ENCODE measurements at places on chromosomes 3 and 15. TPM values are rescaled to one million over a fixed set of nuclear protein-coding genes. Genes with fewer than 3 reads are reported as not detected.

Gene GPR15
- not detected for total RNA-seq

Gene FXR1
- 105 TPM for total RNA-seq

DNA sequence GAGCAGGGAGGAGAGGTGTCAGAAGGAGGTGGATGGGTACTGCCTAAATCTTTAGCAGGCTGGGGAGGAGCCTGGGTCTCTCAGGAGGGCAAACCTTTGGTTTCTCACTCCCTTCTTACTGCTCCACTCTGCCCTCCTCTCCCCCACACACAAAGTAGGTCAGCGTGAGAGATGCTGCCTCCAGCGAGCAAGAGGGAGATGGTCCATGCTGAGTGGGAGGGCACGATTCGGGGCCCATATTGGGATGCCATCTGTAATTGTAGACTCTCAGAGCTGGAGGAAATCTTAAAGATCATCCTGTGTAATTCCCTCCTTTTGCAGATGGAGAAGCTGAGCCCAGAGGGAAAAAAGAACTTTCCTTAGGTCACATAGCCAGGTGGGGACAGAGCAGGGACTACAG lies 34.2 kb upstream of the SYN2 start:
- H3K4me3 ChIP-seq: no peak overlapping the region
- 0 out of 2 replicates have a peak, but pooled peaks cover 6% of the 10 kb centered on the region for H3K27me3 ChIP-seq
- H3K4me1 ChIP-seq: no peaks in the 10 kb centered on the region

- no peaks in the 10 kb centered on the region for H3K4me1 ChIP-seq
- peaks cover 11% of the 10 kb centered on the region for H3K27me3 ChIP-seq
- no peak overlapping the region for H3K4me3 ChIP-seq
- no peak for DNase-seq
- no peaks in the 10 kb centered on the region for H3K36me3 ChIP-seq
These were observed 211.4 kb upstream of the ROPN1 start for GRCh38 chr3:124203292-124203691.

DNA sequence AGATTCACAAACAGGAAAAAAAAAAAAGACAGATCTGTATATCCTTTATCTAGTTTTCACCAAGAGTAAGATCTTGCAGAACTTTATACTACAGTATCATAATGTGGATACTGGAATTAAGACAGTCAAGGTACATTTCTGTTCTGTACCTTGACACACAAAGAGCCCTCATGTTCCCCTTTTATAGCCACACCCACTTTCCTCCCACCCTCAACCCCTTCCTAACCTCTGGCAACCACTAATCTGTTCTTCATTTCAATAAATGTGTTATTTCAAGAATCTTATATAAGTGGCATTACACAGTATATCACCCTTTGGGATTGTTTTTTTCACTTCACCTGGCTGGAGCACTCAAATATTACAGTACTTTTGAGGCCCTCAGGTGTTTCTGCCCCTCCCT lies 3.6 kb upstream of the RAB6B start:
- H3K4me3 ChIP-seq: no peak overlapping the region
- no peaks in the 10 kb centered on the region for H3K36me3 ChIP-seq
- H3K27me3 ChIP-seq: peaks cover 15% of the 10 kb centered on the region
- DNase-seq: no peak
- no peaks in the 10 kb centered on the region for H3K4me1 ChIP-seq
- H3K27ac ChIP-seq: no peak overlapping the region

- DNase-seq: peak; percentile 59
- H3K4me1 ChIP-seq: no peaks in the 10 kb centered on the region
- peaks cover 35% of the 10 kb centered on the region for H3K36me3 ChIP-seq
- no peak overlapping the region for H3K4me3 ChIP-seq
- H3K27ac ChIP-seq: no peak overlapping the region
These were observed 45.4 kb downstream of the TM4SF4 start for GRCh38 chr3:149519912-149520311.
